GM06990 (cell line): ENCODE measurements at places on chromosomes 7 and 10.

DNA sequence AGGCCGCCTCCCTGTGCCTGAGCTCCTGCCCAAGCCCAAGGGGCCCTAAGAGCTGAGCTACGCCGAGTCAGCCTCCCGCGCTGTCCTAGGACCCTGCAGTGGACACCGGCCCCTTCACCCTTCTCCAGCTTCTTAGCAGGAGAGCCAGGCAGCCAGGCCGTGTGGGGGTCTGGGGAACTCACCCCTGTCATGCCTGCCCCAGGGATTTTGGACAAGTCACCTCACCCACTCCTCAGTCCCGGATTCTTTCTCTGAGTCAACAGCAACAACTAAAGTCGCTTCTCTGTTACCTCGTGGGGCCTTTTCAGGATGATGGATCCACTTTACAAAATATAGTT lies 79.3 kb downstream of the MKI67 start:
- no peak for DNase-seq

DNA sequence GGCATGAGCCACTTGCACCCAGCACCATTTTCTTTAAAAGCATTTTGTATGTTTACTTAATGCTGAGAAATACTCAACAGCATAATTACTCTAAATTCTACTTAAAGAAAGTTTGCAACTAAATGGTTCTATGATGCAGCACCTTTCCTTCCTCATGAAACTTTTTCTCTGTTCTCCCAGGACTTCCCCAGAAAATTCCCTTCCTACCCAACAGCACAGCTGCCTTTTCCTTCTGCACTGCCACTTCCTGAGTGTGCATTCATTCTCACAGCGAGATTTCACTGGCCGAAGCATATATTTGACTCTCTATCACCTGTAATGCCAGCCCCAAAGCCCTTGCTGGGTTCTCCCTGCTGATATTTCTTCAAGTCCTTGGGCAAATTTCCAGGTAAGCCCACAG lies 41.5 kb upstream of the DGKI start:
- no peak for DNase-seq

GRCh38 chr7:102908676-102909075 lies 4.1 kb upstream of the LRRC17 start:
- DNase-seq: no peak

DNA sequence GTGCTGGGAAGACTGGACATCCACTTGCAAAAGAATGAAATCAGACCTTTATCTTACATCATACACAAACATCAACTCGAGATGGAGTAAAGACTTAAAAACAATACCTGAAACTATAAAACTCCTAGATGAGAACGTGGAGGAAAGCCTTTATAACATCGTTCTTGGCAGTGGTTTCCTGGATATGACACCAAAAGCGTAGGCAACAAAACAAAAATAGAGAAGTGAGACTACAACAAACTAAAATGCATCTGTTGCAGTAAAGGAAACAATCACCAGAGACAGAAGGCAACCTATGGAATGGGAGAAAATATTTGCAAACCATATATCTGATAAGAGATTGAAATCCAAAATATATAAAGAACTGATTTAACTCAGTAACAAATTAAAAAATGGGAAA lies 33.3 kb downstream of the CC2D2B start:
- DNase-seq: no peak

- DNase-seq: no peak
Observed at GRCh38 chr7:38129579-38129978, 48.5 kb upstream of the STARD3NL start.

DNA sequence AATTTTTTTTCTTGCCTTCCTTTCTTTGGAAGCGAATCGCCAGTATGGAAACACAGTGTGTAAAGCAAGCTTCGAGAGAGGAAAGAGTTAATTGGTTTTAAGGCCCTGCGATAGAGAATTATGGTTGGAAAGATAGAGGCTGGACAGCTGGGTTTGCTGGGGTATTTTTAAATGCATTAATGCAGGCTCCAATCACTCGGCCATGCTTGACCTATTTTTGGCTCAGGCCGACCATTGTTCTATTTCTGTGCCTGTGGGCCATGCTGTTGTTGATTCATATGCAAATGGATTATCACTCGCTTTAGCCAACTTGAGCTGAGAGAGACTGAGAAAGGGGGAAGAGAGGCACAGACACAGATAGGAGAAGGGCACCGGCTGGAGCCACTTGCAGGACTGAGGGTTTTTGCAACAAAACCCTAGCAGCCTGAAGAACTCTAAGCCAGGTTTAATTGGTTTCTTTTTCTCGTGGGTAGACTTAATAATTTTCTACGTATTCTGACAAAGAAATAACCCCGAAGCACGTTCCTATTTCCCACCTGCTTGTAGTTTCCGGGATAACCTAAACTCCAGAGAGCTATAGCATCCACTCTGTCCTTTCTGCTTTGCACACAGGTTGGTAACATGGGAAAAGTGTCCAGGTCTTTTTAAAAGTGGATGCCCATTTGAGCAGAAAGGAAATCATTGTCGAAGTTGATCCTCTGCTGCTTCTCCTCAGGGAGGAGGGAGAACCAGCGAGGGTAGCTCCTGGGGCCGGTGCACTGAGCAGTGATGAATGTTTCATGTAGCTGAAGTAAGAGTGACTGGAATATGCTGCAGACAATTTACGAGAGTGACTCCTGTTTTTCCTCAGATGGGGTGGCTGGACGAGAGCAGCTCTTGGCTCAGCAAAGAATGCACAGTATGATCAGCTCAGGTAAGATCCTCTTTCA lies at the start of gene HDAC9:
TSS of gene HDAC9 (plus strand) at position 338 of the 929 bp plus-strand sequence. CDS start at position 892, 554 bp downstream.
- DNase-seq: peak; percentile 46

GRCh38 chr7:147904219-147904576 lies 686.4 kb upstream of the C7orf33 start:
- DNase-seq: no peak

DNA sequence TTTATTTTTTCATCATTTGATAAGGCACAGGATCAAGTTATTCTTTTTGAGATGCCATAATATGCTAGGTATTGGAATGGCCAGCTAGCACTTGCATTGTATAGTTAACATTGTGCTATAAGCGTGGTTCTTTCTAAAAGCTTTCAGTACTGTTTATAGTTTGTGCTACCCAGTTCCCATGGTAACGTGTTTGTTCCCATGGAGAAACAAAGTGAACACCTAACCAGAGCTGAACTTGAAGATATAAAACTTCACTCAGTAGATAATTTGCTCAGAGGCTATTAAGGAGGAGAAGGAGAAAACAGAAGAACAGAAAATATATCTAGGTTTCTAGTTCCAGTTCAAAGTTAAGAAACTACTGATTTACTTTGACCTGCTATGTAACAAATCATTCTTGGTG lies 23.6 kb upstream of the ITGB8 start:
- DNase-seq: no peak

DNA sequence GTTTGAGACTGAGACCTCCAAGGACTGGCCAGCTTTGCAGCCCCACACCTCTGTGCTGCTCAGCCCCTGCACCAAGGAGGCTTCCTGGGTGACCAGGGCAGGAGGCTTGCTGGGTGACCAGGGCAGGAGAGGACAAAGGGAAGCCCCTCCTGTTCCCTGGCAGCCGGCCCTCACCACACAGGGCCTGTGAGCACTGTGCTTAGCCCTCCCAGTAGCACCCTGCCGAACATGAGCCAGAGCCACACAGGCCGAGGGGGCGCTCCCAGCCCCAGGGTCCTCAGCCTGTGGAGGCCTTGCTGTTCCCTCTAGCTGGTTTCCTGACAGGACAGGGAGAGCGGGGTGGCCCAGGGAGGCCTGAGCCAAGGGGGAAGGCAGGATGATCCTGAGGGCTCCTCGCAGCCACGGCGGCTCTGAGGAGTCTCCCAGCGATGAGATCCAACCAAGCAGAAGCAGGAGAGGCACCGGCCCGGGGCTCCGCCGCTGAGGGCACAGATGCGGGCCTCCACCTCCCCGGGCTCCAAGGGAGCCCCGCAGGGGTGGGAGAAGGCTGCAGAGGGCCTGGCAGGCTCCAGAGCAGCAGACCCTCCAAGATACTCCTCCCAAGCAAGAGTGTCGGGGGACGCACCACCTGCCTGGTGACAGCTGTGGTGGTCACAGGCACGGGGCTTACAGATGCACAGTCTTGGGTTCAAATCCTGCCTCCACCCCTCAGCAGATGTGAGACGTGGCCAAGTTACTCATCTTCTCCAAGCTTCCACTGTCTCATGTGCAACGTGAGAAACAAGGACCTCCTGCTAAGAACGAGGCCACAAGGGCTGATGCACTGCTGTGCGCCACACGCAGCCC lies 22.5 kb downstream of the WDR86 start:
- DNase-seq: no peak

DNA sequence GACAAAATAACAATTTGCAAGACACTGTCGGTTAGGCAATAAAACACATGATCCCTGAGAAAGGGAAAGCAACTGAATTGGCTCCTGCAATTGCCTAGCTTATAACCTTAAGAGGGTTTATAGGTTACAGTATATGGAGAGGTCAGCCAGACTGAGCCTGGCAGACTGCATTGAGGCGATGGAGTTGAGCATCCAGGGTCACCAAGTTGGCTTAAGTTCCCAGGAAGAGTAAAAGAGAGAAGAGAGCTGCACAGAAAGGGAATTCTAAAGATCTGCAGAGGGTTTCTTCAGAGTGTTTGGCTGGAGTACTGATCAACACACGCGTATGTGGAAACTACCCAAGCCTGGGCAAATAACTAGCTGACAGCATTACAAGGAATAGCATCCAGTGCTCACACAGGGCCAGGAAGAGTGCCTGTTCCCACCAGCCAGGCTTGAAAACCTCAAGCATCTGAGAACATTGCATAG lies 11.2 kb downstream of the ANKMY2 start:
- DNase-seq: no peak

GRCh38 chr7:109522585-109522984 lies 952.9 kb downstream of the DNAJB9 start:
- DNase-seq: no peak

DNA sequence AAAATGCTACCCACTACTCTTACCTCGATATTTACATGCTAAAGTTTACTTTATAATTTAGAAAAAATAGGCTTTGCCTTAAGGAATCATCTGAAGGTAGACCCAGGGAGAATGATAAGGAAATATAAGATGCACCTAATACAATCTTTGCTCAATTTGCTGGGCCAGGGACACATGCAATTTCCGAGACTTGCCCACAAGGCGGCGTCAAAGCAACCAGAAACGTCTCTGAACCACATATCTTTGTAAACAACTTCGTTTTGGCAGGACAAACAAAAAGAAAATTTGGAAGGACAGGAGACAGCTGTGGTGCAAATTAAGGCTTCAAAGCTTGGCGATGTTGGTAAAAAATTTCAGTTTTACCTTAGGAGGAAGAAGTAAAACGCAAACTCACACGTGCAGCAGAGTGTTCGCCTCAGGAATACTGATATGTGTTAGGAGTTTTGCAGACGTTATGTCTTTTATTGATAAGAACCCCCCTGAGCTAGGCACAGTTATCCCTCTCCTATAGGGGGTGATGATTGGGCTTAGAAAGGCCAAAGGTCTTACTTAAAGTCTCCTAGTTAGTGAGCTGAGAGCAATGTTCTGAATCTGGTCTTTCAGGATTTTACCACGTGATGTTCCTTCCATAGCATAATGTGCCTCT lies 134.3 kb downstream of the PRKCQ start:
- DNase-seq: no peak

- no peak for DNase-seq
Observed at GRCh38 chr10:112962343-112962742, 12.3 kb downstream of the TCF7L2 start.

GRCh38 chr10:123990889-123991288 lies 99.3 kb upstream of the CPXM2 start:
- DNase-seq: no peak

DNA sequence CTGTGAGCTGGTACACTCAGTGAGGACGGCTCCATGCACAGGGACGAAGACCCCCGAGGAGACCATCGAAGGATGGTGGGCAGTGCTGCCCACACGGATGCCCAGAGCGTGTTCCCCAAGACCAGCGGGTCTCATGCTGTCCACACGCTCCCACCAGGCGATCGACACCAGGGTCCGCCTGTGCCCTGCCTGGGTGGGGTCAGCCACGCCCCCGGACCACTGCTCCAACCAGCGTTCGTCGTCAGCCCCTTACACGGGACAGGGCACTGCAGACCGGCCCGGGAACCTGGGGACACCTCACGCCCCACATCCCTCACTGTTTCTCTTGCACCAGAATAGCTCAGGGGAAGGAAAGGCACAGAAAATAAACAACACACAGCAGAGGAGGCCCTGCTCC lies 223.5 kb downstream of the DNAJB6 start:
- no peak for DNase-seq

GRCh38 chr7:13800694-13801448 lies 188.6 kb downstream of the ETV1 start:
- DNase-seq: no peak

DNA sequence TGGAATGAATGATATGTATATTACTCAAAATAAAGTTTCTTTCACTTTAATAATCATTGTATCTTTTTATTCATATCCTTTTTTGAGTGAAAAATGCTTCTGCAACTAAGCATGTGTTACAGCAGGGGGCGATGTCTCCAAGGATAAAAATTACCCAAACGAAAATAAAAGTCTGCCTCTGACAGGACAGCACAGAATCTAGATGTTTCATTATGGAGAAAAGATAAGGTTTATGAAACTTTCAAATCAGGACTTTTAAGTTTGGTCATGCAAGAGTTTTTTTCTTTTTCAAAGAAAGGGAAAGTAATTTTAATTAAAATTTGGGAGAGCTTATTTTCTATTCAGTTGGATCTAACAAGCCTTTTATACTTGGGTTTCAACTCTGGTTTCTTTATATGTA lies 48.4 kb downstream of the TES start:
- DNase-seq: no peak

DNA sequence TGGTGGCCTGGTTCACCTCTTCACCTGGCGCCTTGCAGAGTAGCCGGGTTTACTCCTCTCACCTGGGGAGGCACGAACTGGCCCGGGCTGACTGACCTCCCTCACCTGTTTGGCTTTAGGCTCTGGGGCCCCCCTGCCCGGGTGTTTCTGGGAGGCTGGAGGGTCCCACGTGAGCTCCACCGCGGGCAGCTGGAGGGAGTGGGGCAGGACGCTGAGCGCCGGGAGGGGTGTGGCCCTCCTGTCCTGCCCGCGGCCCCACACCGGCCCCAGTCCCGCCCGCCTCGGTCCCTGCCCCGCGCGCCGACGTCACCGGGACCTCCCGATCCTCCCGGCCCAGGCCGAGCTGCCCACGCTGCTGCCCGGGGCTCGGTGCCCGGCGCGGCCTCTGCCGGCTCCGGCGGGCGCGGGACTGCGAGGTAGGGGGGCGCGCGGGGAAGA lies at the start of gene AMZ1:
TSS of gene AMZ1 (plus strand) at position 322 of the 438 bp plus-strand sequence. CDS start 12,250 bp downstream, outside the sequence.
- no peak for DNase-seq

GRCh38 chr10:75083972-75084833 lies 27.3 kb upstream of the SAMD8 start:
- DNase-seq: no peak

DNA sequence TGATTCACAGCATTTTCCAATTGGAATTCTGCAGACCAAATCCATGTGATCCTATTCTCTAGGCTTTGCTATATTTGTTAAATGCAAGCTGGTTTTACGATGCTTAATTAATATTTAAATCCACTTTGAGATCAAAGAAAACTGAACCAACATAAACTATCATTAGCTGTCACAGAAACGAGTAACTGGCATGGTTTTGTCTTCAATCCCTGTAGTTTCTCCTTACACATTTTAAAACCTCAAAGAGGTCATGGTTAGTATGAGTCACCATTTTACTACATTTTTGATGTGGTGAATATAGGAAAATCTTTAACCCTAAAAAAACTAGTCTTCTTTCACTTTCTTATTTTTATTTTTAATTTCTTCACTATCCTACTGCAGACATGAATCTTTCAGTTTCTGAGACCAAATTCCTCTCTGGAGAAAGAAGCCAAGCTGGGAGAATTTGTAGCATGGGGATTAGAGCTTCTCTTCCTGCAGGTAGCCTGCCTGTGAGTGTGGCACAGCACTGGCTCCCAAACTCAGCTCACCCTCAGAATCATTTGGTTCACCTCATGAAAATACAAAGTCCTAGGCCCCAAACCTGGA lies 8.7 kb upstream of the LIPM start:
- peak; percentile 20 for DNase-seq
